ENCODE measurements at places on chromosomes 1 and 21.

DNA sequence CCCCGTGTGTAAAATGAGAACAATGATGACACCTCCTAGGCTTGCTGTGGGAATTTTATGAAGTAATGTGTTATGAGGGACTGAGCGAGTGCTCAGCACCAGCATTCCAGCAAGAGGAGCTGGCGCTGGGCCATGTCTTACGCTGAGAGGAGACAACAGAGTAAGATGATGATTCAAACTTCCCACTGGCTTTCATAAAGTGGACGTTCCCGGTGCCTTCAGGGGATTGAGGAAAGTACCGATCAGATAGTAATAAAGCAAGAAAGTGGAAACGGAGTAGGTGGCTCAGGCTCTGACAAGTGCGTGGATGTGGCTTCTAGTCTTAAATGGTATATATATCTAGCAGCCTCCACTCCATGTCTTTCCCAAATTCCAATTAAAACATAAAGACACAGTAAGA lies 23.8 kb downstream of the EPHA10 start:
- DNase-seq = no peak

DNA sequence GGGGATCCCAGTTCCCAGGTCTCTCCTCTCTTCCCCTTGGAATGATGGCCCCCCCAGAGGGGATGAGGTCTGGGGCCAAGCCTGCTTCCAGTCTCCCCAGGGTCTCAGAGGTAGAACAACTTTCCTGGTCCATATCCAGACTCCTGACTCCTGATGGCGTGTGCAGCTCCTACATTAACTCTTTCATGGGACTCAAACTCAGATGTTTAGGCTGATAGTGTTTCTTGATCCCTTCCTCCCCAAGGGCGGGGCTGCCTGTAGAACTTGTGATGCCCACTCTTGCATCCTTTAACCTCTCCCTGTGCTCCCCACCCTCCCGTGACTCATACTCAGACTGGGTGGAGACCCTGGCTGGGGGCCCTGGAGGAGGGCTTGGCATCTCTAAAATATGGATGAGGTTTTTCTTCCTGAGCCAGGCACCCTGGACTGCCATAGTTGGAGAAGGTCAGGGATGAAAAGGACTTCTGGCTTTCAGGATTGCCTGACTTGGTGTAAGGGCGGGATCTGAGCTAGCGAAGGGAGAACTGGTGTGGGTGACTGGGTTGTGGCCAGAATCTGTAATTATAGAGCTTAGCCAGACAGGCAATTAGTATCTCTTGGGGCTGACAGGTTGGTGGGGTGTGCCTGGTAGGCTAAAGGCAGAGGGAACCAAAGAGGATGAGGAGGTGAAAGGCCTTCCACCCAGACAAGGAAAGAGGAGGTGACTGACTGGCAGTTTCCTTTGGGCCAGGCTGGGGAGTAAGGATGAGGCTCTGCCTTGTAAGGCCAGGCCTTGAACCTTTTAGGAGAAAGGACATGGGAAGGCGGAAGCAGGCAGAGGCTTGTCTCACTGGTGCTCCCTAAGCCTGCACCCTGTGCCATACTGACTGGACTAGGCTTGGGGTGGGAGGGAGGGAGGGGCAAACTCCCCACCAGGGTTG lies 1.5 kb downstream of the ATP8B2 start:
- DNase-seq = peak; percentile 84

DNA sequence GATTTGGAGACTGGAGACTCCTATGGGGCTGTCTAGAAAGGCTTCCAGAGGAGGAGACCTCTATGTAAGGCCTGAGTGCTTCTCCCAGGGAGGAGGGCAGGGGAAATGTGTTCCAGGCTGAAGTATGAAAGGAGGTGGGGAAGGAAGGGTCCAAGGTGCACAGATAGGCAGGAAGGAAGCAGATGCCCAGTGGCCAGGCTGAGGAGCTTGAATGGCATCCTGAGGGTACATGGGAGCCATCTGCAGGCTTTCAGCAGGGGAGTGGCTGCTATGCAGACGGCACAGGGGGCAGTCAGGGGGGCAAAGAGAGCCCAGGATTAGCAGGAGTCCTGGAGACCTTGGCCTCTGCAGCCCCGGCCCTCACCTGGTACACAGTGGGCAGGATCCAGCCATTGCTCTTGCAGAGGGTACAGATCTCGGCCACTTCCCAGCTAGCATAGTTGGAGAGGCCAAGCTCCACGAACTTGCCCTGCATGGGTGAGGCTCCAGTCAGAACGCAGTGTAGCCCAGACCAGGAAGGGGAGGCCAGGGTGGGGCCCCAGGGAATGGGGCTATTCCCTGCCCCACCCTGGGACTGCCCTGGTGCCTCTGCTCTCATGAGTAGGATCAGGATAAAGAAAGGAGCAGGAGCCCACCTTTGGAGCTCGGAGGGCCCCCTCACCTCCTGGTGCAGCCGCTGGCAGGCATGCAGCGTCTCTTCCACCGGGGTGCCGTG lies 4.0 kb downstream of the AKR7A2 start:
- DNase-seq = no peak

DNA sequence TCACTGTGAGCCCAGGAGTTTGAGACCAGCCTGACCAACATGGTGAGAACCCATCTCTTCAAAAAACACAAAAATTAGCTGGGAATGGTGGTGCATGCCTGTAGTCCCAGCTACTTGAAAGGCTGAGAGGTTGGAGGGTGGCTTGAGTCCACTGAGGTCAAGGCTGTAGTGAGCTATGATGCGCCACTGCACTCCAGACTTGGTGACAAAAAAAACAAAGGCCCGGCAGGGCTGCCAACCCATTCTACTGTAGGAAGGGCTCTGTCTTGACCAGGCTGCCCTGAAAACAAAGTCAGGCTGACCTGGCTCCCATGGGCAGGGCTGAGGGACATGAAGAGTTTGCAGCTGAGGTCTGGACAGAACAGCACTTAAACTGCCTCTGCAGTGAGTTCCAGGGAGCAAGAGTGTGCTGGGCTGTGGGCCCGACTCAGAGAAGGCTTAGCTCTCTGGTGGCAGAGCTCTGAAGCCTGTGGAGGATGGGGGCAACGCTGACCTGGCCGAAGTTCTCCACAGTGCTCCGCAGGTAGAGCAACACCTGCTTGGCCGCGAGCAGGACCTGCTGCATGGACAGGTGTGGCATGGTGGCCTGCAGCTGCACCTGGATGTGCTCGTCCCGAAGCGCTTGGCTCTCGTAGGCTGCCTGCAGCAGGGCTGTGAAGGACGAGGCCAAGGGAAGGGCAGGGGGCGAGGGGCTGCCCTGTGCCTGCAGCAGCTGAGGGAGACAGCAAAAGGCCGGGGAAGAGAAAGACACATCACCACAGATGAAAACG lies 42.4 kb downstream of the URB1 start:
- DNase-seq = peak; percentile 82

DNA sequence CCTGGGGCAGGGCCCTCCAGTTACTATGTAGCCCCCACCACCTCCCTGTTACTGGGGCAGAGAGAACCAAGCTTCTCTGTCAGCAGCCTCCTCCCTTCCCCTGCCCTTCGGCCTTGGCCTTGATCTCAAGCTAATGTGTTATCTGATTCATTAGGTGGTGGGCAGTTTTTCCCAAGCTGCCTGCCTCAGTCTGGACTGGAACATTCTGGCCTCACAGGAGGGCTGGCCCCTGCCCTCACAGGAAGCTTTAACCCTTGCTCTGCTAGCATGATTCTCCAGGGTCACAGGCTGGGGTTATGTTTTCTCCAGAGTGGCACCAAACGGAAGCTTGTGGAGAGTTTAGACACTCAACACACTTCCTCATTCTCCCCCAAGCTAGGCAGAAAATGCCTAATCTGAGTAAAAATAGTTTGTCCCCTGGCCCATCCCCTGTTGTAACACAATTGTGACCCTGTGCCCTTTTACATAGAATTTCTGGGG lies 37.2 kb upstream of the SLC6A9 start:
- no peak for DNase-seq

GRCh38 chr1:87963556-87963955 lies 634.9 kb downstream of the LMO4 start:
- no peak for DNase-seq

DNA sequence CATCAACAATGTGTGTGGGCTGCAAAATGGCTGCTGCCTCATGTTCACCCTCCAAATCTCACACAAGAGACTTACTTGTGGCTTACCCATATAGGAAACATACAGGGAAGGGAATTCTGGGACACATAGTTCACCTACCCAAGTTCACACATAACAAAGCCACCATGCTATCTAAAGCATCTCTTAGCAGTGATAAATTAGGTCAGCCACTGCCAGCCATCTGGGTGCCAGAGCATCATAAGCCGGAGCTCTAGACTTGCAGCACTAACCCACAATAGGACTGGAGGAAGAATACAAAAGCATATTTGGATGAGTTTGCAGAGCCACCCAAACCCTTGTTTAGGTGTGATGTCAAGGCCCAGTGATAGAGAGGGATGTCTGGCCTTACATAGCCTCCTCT lies 321.7 kb downstream of the SEC16B start:
- DNase-seq = no peak

DNA sequence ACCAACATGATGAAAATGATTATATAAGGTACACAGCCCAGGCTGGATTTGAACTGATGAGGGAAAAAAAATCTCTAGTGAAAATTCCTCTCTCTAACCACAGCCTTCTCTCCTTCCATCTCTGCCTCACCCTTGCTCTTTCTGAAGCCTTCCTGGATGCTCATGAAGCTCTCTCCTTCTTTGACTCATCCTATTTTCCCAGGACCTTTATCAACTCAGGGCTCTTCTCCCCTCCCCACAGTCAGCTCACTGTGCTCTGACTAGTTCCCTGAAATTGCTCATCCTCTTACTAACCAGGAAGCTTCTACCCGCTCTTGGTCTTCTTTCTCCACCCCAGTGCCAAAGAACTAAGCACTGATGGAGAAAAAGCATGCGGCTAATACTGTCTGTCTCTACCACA lies 46.4 kb upstream of the ERG start:
- no peak for DNase-seq

DNA sequence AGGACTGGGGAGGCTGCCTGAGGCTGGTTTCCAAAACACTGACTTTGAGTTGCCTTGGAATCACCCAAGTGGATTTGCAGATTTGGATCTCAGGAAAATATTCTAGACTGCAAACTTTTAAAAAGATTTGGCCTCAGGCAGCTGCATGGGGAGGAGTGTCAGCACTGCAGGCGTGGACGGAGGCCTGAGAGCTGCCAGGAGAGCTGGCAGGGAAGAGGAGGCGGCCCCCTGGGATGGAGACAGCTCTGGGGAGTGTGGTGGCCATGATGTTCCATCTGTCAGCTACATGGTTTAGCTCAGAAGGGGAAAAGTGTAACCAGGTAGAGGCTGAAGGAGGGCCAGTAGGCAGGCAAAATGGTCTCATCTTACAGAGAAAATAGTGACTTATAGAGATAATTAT lies 72.1 kb downstream of the VPS26C start:
- no peak for DNase-seq

DNA sequence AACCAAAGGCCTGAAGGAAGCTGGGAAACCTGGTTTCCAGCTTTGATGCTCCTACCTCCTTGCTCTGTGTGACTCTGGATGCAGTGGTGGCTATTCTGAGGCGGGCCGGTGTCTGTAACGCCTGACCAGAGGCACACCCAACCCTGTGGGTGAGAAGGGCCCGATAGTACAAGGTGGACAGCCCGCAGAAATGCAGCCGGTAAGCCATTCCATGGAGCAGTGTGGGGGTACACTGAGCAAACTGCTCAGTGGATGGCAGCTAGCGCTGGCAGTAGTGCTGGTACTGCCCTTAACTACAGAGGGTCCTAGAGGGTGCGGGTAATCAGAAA lies 36.0 kb downstream of the AHDC1 start:
- no peak for DNase-seq

- no peak for DNase-seq
These were observed 8.8 kb downstream of the XCL1 start for GRCh38 chr1:168585191-168585590.

GRCh38 chr1:211483896-211484612 lies 7.9 kb downstream of the RD3 start:
- DNase-seq = no peak

GRCh38 chr1:239392271-239392670 lies 5.9 kb downstream of the CHRM3 start:
- no peak for DNase-seq

GRCh38 chr1:225415967-225416745 lies 11.7 kb downstream of the LBR start:
- DNase-seq = no peak

GRCh38 chr1:212628046-212628445 lies 19.5 kb downstream of the ATF3 start:
- no peak for DNase-seq

DNA sequence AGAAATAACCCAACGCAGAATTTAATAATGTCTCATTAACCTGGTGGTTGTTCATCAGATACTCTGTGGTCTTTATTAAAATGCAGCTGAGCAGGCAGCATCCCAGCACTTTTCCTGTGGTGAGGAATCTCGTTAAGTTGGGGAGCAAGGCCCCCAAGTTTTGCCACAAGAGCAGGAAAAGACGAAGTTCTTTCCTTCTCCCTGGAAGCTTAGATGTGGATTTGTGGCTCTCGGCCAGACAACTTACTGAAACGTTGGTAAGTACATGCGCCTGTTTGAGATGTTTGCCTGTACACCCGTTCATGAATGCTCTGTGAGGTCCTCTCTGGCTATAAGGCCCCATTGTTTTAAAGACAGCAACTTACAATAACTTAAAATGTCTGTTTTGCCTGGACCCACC lies 34.3 kb upstream of the PDE9A start:
- peak; percentile 42 for DNase-seq

GRCh38 chr21:17257784-17258183 lies 255.1 kb upstream of the CXADR start:
- no peak for DNase-seq

GRCh38 chr1:23809751-23810171 lies 9.2 kb upstream of the GALE start:
- no peak for DNase-seq

- DNase-seq = no peak
These were observed 97.1 kb downstream of the AK5 start for GRCh38 chr1:77378723-77379535.

DNA sequence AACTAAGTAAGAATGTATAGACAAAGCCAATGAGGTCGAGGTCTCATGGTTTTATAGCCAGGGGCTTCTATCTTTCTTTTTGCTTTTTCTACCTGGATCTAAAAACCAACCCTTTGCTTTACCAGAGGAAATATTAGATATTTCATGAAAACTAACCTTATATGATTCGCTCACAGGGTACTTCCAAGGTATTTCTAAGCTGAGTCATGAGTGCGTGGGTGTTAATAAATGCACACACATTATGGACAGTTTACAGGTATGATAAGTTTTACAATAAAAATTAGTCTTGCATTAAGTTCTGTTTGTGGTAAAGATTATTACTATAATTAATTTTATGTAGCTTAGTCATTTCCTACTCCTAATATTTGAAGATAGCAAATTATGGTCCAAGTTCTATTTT lies 217.2 kb downstream of the CHRM3 start:
- DNase-seq = no peak
